ENCODE measurements at places on chromosomes 12 and 14.

- DNase-seq: no peak
These were observed 22.0 kb downstream of the AP5M1 start for GRCh38 chr14:57290751-57291150.

DNA sequence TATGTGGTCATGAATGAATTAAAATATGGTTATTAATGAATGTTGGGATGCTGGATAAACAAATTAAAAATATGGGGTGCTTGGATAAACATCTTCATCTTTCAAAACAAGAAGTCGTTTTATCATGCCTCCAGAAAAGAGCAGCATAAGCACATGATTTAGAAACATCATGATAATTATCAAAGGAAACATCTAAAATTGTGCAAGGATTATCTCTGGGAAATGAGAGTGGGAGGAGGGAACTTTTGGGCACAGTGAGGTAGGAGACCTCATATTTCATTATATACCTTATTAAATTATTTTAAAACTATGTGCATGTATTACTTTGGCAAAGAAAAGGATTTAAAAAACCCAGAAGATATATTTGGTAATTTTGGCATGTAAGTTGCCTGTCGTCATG lies 8.9 kb downstream of the C3AR1 start:
- DNase-seq: no peak

DNA sequence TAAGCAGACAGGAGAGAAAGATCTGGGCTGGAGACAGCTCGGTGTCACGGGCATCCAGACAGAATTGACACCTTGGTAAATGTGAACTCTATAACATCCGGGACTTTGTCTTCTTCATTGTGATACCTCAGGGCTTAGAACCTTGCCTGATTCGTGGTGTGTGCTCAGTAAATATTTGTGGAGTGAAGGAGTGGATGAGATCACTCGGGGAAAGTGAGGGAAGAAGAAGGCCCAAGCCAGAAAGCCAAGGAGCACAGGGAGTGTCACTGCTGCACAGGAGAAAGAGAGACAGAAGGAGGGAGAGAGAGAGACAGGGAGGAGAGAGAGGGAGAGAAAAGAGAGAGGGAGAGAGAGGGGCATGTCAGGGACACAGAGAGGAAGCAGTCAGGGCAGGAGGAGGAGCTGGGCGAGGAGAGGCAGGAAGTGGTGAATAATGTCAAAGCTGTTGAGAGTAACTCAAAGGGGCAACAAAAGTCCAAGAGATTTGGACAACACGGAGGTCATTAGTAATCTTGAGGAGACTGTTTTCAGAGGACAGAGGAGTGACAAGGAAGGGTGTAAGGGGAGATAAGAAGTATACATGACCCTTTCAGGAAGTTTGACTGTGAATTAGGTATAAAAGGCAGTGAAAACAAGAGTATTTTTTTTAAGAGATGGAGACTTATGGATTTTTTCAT lies 141.6 kb upstream of the MAX start:
- DNase-seq: no peak

DNA sequence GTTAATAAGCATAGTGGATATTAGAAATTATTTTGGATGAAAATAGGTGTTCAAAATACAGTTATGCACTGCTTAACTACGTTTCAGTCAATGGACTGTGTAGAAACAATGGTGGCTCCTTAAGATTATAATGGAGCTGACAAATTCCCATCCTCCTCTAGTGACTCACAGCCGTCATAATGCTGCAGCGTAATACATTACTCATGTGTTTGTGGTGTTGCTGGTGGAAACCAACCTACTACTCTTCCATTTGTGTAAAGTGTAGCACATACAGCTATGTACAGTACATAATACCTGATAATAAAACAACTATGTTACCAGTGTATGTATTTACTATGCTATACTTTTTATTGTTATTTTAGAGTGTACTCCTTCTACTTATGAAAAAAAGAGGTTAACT lies 111.2 kb upstream of the TMCC3 start:
- no peak for DNase-seq

DNA sequence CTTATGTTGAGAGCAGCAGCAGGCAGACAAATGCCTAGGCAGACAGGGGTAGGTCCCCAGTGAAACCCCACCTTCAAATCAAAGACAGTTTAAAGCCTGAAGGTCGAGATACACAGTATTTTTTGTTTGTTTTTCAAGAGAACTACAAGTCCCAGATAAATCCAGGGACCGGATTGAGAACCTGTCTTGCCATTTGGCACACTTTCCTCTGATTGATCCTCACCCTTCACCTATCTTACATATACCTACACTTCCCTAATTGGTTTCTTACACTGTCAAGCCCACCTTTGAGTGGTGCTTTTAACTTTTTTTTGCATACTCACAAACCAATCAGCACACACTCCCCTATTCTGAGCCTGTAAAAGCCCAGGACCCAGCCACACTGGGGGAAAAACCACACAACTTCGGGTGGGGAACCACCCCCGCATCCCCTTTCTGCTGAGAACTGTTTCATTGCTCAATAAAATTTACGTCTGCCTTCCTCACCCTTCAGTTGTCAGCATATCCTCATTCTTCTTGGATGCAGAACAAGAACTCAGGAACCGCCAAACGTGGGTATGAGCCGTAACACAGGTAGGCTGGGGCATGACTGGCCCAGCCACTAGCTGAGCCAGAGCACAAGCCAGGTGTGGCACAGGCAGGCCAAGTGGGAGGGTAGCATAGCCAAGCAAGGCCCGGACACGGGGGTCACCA lies 11.1 kb downstream of the DICER1 start:
- DNase-seq: no peak

DNA sequence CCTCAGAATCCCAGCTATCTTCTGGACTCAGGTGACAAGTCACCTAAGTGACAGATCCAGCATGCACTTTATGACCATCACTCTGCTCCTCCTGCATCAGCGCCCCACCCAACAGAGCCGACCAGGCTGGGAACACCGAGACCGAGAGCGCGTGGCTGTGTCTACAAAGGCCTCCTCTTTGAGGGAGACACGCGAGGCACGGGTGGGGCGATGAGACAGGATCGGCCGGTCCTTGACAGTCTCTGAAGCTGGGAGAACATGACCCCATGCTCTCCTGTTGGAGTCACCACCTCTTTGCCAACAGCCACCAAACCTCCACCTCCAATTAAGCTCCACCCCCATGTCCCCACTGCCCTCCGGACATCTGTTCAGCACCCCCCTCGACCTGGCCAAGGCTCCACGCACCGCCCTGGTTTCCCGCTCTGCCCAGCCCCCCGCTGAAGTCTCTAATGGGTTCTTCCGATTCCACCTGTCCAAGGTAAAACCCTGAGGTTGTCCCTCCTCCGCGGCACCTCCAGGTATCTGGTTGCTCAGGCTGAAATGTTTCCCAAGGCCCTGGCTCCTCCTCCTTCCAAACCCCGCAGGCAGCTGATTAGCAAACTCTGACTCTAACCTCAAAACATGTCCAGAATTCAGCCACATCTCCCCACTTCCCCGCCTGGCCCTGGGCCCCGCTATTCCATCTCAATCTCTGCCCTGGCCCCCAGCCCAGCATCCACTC lies 31.5 kb downstream of the HSP90AA1 start:
- DNase-seq: no peak

DNA sequence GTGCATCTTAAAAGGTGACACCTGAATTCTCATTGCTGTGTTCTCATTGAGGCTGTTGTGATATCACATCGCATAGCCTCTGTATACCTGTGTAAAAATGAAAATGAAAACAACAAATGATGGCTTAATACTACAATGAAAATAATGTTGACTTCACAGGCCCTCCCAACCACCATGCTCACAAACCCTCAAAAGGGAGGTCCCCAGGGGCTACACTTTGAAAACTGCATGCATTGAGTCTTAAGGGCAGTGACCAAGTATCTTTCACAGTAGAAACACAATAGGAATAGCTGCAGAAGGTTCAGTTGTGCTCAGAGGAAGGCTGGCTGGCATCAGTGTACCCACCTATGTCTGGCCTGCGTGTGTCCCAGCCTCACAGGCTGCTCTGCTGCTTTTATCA lies 27.6 kb upstream of the KCNK13 start:
- DNase-seq: no peak

DNA sequence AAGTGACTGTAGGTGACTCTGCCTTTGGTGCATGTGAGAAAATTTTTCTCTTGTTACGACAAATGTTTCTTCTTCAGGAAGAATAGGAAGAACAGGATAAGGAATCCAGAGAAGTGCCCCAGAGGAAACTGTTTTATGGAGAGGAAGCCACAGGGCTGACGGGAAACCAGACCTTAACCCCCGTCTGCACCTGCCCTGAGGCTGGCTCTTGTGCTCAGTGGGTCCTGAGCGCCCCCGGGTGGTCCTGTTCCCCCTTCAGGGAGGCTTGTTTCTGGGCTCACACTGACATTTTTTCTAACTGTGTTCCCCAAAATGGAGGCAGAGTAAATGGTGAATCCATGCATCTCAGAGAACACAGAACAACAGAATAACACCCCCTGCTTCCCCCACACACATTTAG lies 691.8 kb downstream of the TMEM121 start:
- no peak for DNase-seq

DNA sequence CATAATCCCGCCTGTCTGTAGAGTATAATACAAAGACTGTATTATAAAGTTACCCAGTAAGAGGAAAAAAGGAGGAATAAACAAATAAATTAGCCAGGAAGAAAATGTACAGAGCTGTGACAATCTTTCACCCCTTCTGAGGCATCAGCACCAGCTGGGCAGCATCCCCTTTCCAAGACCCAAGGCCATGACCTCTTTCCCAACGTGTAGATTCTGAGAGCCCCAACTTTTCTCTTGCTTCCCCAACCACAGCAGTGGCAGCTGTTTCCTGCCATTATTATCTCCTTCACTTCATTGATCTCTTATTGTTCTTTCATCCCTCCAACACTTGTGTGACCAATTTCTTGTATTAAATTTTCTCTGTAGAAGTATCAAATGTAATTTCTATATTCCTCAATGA lies 101.6 kb downstream of the BBS10 start:
- no peak for DNase-seq

DNA sequence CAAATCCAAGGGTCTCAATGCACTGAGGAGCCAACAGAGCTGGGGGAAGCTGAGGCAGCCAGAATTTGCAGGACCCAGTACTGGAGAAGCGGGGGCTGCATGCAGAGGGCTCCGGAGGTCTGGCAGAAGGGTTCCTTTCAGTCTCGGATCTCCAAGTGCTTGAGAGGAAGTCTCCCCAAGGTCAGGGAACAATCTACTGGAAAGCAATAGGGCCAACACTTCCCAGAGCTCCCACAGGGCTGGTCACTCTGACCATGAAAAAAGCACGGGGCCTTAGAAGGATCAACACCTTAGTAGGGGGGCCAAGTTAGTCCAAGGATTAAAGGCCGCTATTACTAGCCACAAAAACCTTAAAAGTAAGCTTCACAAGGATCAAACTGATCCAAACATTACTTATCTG lies 31.7 kb downstream of the SPPL3 start:
- no peak for DNase-seq

DNA sequence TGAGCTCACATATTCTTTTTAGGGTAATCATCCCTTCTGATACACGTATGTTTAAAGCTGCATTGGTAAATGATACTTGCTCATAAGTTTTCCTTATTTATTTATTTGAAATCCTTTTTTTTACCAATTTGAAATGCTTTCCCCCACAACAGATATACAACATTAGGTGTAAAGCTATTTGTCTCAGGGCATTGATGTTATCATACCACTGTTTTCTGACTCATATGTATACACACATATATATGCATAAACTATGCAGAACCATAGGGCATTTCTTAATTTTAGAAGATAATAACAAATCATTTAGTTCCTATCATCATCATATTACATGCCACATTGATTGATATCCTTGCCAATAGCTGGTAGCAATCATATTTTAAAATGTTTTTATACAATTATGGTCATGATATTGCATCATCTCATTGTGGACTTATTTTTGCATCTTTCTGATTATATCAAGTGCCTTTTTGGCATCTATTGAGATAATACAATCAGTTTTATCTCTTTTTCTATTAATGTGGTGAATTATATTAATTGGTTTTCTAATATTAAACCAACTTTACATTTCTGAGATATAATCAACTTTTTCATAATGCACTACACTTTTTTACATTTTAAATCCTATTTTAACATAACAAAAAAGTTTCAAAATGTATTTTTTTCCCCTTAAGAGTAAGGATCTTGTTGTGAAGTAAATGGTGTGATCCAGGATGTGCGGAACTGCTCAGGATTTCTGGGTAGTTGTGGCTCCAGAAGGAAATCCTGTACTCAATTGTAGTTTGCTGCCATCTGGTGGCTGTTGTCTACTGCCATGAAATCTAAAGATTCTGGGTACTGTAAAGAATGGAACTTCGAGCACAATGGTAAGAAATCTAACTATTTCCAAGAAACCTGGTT lies 16.7 kb downstream of the OR9K2 start:
- peak; percentile 9 for DNase-seq

- DNase-seq: no peak
These were observed 3.7 kb downstream of the MVK start for GRCh38 chr12:109577311-109577710.

GRCh38 chr12:125071456-125071855 lies 6.2 kb downstream of the AACS start:
- DNase-seq: no peak

GRCh38 chr12:122951979-122952892 lies 14.0 kb downstream of the ABCB9 start:
- peak; percentile 55 for DNase-seq

GRCh38 chr12:116393255-116393654 lies 115.8 kb upstream of the MED13L start:
- DNase-seq: no peak

- no peak for DNase-seq
These were observed 12.5 kb downstream of the AMDHD1 start for GRCh38 chr12:95955549-95956159.

Data from stimulated activated CD4-positive, alpha-beta T cell treated with anti-CD3 and anti-CD28 coated beads, Interleukin-1b, Interleukin-23, amount 100 ng/mL, for 24 hours (primary cell).